CD8-positive, alpha-beta T cell (primary cell): ENCODE measurements at places on chromosomes 2 and 18. TPM values are rescaled to one million over a fixed set of nuclear protein-coding genes. Genes with fewer than 3 reads are reported as not detected.

Gene NTSR2
- not detected for total RNA-seq

Gene SERPINB8
- total RNA-seq: 15.7 TPM

Gene XRCC5
- 125 TPM for total RNA-seq

Gene EVX2
- total RNA-seq: not detected

Gene BOK
- total RNA-seq: not detected

Gene CNDP1
- 0.44 TPM for total RNA-seq

Gene CLEC4F
- not detected for total RNA-seq

Gene MEP1B
- total RNA-seq: not detected
